ENCODE measurements at places on chromosomes 7 and 10.

- no peak for DNase-seq
Measured at GRCh38 chr10:95445837-95446486, 115.2 kb downstream of the SORBS1 start.

DNA sequence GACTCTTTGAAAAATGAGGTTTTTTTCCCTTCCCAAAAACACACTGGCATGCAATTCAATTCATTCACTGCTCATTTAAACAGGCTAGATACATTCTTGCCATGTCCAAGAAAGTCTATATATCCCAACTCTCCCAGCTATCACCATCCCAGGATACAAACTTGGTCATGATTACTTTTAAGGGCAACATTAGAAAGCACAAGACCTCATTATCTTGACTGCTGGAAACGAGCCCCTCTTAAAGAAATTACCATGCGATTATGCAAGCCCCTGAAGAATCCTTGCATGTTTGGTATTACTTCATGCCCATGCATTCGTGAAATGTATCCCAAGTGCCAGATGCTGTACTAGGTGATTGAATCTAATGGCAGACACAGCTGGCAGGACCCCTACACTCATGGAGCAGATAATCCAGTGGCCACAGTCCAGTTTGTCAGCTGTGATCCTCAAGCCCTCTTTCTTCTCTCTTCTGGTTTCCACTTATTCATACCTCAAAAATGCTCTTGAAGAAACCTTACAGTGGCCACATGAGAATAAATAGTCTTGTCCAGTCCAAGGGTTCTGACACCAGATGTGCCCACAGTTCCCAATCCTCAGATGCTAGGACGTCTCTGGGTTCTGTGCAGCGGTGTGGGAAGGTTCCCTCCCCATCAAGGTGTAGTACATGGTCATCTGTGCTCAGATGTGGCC is 103.7 kb upstream of the HABP2 start:
- DNase-seq: no peak

GRCh38 chr7:80611779-80612178 is 26.7 kb upstream of the CD36 start:
- DNase-seq: no peak

DNA sequence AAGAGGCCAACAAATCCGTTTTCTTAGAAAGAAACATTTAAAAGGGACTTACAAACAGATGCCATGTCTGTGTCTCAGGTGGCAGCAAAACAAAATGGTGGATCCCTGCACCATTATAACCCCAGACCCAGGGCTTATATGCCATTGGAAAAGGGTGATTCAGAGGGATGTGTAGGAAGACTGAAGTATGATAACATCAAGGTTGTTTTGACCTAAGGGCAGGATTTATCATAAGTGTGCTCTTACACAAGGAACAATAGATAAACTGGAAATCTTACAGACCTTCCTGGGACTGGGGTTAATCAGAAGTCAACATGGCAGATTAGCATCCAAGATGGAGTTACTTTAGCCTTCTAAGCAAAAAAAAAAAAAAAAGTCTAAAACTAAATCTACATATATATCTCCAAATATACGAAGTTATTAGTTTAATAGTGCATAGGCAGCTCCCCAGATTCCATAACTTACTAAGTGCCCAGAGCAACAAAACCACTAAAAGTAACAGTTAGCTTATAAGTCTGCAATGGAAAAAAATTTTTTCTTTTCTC is 34.3 kb upstream of the WNT16 start:
- no peak for DNase-seq

DNA sequence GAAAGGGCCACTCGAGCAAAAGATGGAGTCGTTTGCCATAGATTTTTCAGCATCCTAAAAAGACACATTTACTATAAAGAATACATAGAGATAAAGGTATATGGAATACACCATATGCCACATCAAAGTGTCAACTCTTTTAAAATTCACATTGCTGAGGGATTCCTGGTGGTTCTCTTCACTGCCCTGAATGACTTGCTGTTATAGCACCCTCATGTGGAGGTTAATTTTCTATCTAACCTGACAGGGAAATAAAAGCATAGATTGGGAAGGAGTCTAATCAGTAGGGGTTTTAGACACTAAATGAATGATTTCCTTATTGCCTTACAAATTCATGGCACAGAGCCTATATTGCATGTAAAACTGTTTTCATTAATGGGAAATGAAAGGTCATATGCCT is 25.9 kb downstream of the DNAH11 start:
- DNase-seq: no peak

DNA sequence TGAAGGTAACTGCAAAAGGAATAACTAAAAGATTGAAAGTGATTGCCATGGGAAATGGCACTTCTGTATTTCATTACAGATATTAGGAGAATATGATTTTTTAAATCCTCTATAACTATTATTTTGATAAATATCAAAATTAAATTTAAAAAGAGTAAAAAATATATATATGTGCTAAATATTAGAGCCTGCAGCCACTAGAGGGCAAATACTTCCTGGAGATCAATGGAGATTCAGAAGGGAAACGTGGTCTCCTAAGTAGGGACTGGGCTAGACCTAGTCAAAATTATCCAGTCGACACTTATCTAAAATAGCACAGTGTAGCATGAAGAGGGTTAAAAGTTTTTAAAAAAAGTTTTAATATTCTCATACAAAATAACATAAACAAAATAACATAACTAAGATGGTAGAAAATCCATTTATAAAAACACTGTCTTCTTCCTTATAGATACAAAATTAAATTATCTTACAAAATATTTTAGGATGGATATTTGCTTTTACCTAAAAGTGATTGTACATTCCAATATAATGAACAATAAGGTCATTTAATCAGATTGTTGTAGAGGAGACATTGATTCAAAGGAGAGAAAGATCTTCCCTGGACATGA is 434.3 kb downstream of the MDFIC start:
- DNase-seq: no peak

- DNase-seq: no peak
Measured at GRCh38 chr10:119414081-119414611, 128.4 kb downstream of the RGS10 start.

DNA sequence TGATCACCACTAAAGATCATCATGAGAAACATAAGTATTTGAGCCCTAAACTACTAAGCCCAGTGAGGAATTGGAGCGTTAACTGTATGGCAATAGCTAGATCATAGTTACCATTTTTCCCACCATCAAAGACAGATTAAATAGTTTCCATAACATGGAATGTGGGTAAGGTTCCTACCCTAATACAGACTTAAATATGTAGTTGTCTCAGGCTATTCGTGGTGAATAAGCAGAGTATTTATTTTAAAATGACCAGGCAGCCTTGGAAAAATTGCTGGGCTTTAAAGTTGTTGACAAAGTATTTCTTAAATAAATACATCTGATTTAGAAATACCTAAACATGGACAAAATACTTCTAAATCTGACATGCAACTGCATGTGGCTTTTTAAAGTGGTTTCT is 106.8 kb downstream of the NT5C2 start:
- DNase-seq: no peak

GRCh38 chr10:12353399-12354242 is 4.3 kb downstream of the CAMK1D start:
- no peak for DNase-seq

- no peak for DNase-seq
Measured at GRCh38 chr7:127962589-127963361, 68.5 kb downstream of the LRRC4 start.

Data from SIG-M5 (cell line).